ENCODE measurements at places on chromosomes 13 and 19. TPM values are rescaled to one million over a fixed set of nuclear protein-coding genes. Genes with fewer than 3 reads are reported as not detected.

DNA sequence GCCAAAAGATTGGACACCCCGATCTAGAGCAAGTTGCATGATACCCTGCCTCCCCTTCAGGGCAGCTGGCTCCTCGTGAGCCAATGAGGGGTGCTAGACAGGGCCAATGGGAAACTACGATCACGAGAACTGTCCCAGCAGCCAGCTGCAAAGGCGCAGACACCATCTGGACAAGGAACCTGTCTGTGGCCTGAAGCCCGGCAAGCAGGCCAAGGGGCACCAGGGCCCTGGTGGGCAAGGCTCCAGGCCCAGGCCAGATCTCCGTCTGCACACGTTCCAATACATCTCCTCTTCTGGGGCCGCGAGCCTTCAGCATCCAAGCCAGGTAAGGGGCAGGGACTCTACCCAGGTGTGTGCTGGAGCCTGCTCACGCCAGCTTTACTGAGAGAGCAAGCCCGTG, 20.2 kb downstream of the MED26 start:
- DNase-seq = no peak

GRCh38 chr19:40396886-40397567, 7.0 kb upstream of the HIPK4 start:
- DNase-seq = no peak

DNA sequence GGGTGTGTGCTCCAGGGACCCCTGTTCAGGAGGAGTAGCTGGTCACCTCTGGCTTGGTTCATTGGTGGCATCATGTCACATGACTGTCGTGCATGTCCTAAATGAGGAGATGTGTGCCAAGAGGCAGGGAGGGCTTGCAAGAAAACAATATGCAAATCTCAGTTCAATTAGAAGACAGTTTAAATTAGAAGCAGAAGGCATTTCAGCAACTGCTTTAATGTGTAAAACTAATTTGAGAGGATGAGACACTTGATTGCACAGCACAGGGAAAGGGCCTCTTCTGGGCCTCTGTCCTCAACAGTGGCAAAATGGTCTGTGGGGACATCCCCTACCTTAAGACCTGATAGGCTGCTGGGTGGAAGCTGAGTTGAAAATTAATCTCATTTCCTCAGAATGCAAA, 54.6 kb downstream of the SPATA13 start:
- DNase-seq = no peak

DNA sequence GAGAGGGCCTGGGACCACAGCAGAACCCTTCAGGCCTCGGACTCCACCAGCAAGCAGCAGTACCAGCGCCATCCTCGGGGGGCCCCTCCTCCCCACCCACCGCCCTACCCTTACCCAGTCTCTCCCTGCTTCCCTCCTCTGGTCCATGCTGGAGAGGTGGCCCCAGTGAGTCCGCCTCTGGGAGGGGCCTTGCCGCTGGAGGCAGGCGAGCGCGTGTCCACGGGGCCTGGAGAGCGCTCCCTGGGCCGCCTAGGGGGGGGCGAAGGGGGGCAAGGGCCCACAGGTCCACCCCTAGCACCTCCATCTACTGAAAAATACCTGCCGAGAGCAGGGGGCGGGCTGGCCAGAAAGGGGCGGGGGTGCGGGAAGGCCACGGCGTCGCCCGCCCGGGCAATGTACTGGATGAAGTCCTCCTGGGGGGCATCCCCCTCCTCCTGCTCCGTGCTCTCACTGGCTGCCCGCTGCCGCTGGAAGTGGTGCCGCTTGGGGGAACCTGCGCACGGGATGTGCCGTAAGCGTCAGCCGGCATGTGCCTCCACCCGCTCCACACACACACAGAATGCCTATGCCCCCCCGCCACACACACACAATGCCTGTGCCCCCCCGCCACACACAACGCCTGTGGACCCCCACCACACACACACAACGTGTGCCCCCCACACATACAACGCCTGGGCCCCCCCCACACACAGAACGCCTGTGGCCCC, 6.9 kb downstream of the CBARP start:
- no peak for DNase-seq

GRCh38 chr13:112449545-112449930, 73.4 kb downstream of the SPACA7 start:
- DNase-seq = peak; percentile 11

The MAMSTR gene
- total RNA-seq = not detected

DNA sequence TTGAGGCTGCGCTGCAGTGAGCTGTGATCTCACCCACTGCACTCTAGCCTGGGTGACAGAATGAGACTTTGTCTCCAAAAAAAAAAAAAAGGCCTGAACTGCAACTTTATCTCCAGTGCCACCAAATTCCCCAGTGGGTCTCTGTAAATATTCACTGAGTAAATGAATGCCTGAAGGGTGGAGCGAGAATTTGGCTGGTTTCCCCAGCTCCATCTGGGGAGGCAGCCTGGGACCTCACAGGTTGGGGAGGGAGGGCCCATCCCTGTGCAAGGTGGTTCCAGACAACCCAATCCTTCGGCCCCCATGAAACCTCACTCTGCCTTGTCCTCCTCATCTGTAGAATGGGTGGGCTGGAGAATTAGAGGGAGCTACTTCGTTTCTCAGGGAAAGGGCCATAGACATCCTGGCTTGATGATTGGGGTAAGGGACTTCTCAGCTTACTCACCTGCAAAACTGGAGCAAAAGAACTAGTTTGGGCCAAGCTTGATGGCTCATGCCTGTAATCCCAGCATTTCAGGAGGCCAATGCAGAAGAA, 4.2 kb upstream of the PKN1 start:
- DNase-seq = no peak

- peak; percentile 87 for DNase-seq
Measured at GRCh38 chr19:41327576-41328156, 17.7 kb downstream of the CCDC97 start.

The TEX101 gene
- total RNA-seq = not detected

The SIGLEC5 gene
- 0.58 TPM for total RNA-seq

The WDR88 gene
- total RNA-seq = not detected

The C5AR2 gene
- total RNA-seq = 11.1 TPM

The DPF1 gene
- total RNA-seq = not detected

DNA sequence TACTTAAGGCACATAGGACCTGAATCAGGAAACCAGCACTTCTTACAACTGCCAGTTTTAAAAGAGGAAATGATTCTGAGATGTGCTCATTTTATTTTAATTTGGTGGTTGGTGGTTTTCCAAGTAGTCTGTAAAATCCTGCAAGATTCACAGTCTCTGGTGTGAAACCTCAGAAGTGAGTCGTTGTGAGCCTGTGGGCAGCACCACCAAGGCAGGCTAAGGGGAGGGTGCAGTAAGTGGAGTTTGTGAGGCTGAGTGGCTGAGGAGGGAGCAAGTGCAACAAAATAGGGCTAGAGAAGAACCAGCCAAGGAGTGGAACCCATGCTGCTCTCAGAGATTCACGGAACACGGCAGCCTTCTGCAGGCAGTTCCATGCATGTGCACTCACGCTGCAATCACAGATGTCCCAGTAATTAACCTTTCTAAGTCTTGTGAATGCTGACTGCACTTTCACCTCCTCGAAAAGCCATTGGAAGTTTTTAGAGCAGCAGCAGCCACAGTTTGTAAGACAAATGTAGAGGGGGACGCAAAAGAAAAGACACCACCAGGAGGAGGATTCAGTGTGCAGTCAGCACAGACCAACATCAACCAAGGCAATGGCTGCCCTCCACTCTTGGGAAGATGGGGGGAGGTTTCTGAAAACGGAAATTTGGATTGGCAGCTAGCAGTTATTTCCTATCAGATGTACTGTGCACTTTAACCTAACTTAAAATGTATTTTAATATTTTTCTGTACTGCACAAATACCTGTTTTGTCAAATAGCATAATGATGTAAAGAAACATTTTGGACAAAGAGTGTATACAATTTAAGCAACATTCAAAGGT, 44.9 kb downstream of the ESD start:
- peak; percentile 35 for DNase-seq

The ZSWIM4 gene
- 3.5 TPM for total RNA-seq

DNA sequence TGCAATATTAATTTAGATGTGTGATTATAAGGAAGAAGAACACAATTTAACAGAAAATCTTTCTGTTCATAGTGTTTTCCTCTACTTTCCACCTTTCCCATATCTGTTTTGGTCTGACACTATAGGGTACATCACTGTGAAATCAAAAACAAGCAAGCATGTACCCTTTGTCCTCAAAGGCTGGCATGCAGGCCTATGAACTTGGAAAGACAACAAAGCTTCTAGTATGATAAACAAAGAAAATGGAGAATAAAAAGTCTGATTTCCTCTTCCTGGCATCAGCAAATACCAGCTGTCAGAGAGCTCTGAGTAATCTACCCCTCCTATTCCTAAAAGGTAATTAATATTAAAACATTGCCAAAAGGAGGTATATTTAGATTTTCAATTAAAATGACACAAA, 5.6 kb upstream of the NEK3 start:
- no peak for DNase-seq

GRCh38 chr13:24086642-24087041, 73.9 kb upstream of the SPATA13 start:
- DNase-seq = no peak

The IGFL4 gene
- total RNA-seq = not detected

DNA sequence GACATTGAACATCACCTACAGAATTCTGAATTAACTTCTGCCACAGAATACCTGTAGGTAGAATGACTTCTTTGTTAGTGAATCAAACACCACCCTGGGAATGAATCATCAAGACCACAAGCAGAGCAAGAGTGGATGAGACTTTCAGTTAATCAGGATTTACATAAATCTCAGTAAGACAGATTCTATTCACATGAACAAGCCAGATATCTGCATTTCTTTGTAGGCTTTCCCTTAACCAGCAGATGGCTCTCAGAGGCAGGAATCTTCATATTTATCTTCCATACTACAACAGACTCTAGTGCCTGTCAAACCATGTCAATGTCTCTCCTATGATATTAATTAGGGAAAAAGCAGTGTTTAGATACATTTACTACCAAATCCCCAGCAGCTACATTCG, 412.1 kb downstream of the KLF12 start:
- DNase-seq = peak; percentile 28

DNA sequence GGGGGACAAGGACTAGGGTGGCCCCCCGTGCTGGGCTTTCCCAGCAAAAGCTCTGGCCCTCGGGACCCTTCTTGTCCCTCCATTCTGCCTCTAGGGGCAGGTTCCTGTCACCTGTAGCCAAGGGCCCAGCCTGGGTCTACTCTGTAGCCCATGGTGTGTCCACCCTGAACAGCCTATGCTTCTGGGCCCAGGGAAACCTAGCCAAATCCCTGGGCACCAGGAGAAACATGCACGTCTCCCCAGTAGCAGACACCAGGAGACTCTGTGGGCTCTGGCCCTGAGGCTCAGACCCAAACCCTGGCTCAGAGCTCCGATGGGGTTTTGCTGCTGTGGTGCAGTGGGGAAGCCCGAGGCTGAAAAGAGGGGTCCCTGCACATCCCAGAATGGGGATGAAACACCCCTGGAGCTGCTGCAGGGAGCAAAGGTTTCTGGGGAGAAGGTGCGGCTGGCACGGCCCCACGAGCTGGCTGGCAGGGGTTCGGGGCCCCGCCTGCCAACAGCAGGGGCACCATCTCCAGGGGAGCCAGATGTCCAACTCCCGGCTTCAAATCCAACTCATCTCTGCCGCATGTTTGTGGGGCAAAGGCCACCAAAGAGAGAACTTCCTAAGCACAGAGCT, 18.2 kb downstream of the CEBPG start:
- DNase-seq = peak; percentile 5

GRCh38 chr13:89212186-89212585, 1541.0 kb downstream of the SLITRK5 start:
- no peak for DNase-seq

The CCDC70 gene
- not detected for total RNA-seq

- DNase-seq = no peak
Measured at GRCh38 chr19:10158485-10158884, 36.3 kb downstream of the DNMT1 start.

The ZNF274 gene
- 28.6 TPM for total RNA-seq

The KLHL1 gene
- not detected for total RNA-seq

The ZNF221 gene
- total RNA-seq = 12.1 TPM

The LYPD5 gene
- total RNA-seq = not detected

The PSG3 gene
- not detected for total RNA-seq

GRCh38 chr19:34228762-34229161, 25.6 kb upstream of the GARRE1 start:
- no peak for DNase-seq

DNA sequence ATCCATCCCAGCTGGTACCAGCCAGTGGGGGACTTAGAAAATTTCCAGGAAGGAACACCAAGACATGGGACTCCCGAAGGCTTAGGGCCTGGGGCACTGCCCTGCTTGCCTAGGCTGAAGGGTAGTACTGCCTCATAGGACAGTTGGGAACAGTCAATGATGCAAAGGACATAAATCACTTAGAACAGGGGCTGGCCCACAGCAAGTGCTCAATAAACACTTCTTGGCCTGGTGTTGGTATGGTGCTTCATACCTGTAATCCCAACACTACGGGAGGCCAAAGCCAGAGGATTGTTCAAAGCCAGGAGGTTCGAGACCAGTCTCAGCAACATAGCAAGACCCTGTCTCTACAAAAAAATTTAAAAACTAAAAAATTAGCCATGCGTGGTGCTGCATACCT, 5.8 kb downstream of the KEAP1 start:
- no peak for DNase-seq

DNA sequence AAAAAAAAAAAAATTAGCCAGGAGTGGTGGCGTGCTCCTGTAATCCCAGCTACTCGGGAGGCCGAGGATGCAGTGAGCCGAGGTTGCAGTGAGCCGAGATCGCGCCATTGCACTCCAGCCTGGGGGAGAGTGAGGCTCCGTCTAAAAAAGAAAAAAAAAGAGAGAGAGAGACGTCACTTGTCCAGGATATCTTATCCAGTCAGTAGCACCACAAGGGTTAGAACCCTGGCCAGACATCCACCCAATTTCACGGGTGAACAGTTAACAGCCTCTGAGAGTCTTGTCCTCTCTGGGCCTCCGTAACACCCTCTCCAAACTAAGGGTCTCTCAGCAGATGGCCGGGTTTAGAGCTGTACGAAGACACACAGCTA, 917 bp upstream of the CLPTM1 start:
- no peak for DNase-seq

GRCh38 chr13:113792236-113792770, 33.3 kb downstream of the TMEM255B start:
- DNase-seq = no peak

DNA sequence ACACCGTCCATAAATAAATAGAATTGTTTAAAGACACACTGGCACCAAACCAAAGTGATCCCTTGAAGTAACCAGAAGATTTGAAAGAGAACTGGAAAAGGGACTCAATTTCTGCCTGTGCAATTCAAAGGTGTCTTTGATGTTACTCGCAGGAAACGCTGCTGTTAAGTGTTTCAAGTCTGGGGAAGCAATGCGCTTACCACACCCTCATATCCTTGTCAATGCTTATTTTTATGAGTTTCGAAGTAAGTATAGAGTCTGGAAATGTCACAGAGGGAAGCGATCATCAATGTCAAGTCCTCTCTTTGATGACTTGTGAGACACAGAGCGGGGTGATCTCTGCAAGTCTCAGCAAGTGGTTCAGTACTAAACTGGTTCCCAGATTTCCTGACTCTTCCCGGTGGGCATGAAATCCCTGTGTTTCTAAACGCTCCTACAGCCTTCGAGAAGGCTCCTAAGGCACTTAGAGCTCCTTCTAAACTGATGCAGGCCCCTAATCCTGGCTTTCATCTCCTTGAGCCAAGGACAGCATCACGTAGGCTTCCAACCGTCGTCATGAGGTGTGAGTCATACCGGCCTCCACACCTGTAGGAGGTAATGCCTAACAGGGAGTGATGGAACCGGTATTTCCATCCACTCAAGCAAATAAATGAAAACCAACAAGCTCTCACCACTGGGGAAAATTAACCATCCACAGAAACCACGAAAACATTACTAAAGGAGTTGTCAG, 22.8 kb downstream of the SYDE1 start:
- no peak for DNase-seq

GRCh38 chr13:83449668-83450395, 432.4 kb downstream of the SLITRK1 start:
- no peak for DNase-seq

Measured in stomach (tissue), 19 donors.